ENCODE measurements at places on chromosomes 1 and 21. TPM values are rescaled to one million over a fixed set of nuclear protein-coding genes. Genes with fewer than 3 reads are reported as not detected.

The C1QA gene
- not detected for total RNA-seq

The LHX8 gene
- not detected for total RNA-seq

The CFAP45 gene
- total RNA-seq, result 1.6 TPM

The ZSWIM5 gene
- 1.6 TPM for total RNA-seq

DNA sequence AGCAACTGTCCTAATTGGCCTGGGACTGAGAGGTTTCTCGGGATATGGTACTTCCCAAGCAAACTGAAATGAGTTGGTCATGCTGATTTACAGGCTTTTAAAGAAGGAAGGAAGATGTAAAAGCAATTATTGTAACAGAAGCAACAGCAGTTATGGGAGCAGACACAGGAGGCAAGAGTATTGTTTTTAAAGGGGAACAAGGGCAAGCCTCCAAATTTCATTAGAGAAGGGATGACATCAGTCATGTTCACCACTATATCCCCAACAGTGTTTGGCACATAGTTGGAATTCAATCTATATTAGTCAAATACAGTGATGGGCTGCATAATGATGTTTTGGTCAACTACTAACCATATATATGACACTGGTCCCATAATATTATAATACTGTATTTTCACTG is 46.0 kb upstream of the JUN start:
- DNase-seq, result no peak
- H3K4me3 ChIP-seq, result no peak overlapping the region
- no peak overlapping the region for H3K27ac ChIP-seq
- H3K36me3 ChIP-seq, result no peaks in the 10 kb centered on the region
- peaks cover 8% of the 10 kb centered on the region for H3K4me1 ChIP-seq

- no peaks in the 10 kb centered on the region for H3K27me3 ChIP-seq
- no peaks in the 10 kb centered on the region for H3K4me1 ChIP-seq
- peaks cover 22% of the 10 kb centered on the region for H3K36me3 ChIP-seq
- no peak overlapping the region for H3K27ac ChIP-seq
Observed at GRCh38 chr21:36034211-36034913, 26.0 kb downstream of the SETD4 start.

DNA sequence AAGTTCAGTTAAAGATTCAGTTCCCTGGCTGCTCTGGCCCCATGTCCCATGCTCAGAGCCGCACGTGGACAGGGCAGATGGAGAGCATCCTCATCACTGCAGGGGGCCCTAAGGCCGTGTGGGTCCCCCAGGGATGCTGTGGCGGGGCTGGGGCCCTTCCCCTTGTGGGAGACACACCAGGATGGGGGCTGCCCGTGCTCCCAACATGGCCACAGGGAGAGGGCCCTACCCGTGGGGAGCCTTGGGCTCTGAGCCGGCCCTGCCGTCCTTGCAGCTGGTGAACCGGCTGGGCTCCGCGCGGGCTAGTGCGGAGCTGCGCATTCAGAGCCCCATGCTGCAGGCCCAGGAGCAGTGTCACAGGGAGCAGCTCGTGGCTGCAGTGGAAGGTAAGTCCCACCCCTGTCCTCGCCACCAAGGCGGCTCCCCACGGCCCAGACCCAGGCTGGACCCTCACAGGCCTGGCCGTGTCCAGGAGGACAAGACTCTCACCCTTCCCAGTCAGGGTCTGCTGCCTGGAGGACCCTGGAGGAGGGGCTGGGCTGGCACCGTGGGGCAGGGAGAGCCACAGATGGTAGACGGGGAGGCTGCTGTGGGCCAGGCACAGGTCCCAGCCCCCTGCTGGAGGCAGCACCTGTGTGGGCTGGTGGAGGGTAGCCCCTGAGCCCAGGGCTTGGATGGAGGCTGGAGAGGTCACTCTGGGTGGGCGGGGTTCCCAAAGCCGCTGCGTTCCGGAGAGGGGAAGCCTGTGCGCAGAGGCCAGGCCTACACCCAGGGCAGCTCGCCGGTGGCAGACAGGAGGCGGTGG is 53.8 kb downstream of the TRIM11 start:
- no peaks in the 10 kb centered on the region for H3K4me1 ChIP-seq
- DNase-seq, result no peak
- no peaks in the 10 kb centered on the region for H3K27me3 ChIP-seq
- no peak overlapping the region for H3K4me3 ChIP-seq

DNA sequence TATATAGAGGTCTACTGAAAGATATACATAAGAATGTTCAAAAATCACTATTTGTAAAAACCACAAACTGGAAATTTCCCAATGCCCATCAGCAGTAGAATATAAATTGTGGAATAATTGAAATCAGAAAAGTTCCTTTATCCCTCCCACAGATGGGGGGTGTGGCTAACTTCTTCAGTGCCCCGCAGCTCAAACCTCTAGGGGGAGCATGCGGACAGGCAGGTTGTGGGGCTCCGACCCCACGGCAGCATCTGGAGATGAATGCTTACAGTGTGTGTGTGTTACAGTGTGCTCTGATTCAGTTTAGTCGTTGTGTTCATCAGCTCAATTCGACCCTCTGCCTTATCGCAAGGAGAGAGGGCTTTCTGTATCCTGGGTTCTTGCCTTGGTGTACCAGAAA is 262.1 kb upstream of the LRRC7 start:
- no peaks in the 10 kb centered on the region for H3K27me3 ChIP-seq
- no peak overlapping the region for H3K4me3 ChIP-seq
- peak; percentile 23 for DNase-seq
- H3K4me1 ChIP-seq, result no peaks in the 10 kb centered on the region

DNA sequence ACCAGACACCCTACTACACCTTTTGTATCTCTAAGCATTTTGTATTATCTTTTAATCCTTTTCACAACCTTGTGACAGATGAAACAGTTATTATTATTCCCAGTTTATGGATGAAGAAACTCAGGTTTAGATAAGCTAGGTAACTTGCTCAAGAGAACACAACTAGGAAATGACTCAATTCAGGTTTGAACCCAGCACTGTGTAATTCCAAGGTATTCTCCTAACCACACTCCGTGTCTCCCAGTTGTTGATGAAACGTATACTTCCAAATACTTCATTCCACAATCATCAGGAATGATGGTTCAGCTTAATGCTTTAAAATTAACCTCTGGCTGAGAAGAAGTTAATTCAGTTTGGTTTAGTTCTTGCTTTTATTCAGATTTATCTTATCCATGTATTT is 51.7 kb upstream of the MRPS6 start:
- H3K36me3 ChIP-seq, result no peaks in the 10 kb centered on the region
- H3K4me3 ChIP-seq, result no peak overlapping the region

DNA sequence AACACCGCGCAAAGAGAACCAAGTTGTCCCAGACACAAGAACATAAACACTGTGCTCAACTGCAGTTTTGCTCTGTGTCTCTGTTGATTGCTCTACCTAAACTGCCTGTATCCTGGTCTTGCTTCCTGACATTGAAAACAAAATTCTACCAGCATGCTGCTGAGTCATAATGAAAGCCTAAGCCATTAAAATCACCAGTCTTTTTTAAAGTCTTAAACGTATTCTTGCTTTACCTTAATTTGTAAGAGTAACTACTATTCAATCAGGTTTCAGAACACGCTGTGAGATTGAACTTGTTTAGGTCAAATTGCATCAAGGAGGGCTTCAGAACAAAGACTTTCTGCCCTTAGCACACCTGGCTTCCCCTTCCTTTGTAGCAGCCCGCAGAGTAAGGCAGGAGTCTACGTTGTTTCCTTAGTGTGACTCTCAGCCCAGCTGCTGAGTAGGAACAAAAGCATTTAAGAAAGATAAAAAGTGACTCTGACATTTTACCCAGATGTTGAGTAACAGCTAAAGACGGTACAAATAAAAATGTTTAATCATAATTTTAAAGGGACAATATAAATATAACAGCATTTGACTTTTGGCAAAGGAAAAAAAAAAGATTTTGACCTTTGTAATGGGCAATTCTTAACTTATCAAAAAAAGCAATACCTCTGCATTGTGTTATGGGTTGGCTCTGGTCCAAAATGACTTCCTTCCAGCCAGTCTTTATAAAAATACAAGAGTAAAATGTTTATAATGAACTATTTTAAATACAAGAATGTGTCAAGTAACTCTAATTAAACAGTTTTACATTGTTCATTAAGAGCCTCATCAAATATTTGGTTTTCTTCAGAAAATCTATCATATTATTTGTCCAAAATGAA is 186.9 kb upstream of the ADGRL4 start:
- peak overlapping the region; percentile 84 for H3K27ac ChIP-seq
- peak overlapping the region; percentile 57 for H3K4me3 ChIP-seq
- no peaks in the 10 kb centered on the region for H3K36me3 ChIP-seq

GRCh38 chr21:26840912-26841311 is 4.3 kb downstream of the ADAMTS1 start:
- H3K4me1 ChIP-seq, result peaks cover 18% of the 10 kb centered on the region
- H3K36me3 ChIP-seq, result peaks cover 38% of the 10 kb centered on the region
- H3K27ac ChIP-seq, result no peak overlapping the region
- H3K27me3 ChIP-seq, result no peaks in the 10 kb centered on the region

- no peak overlapping the region for H3K4me3 ChIP-seq
- no peaks in the 10 kb centered on the region for H3K27me3 ChIP-seq
- H3K4me1 ChIP-seq, result peaks cover 1% of the 10 kb centered on the region
- peak; percentile 81 for DNase-seq
- no peak overlapping the region for H3K27ac ChIP-seq
- peaks cover 33% of the 10 kb centered on the region for H3K36me3 ChIP-seq
Observed at GRCh38 chr1:44217809-44218410, 4.6 kb downstream of the DMAP1 start.

DNA sequence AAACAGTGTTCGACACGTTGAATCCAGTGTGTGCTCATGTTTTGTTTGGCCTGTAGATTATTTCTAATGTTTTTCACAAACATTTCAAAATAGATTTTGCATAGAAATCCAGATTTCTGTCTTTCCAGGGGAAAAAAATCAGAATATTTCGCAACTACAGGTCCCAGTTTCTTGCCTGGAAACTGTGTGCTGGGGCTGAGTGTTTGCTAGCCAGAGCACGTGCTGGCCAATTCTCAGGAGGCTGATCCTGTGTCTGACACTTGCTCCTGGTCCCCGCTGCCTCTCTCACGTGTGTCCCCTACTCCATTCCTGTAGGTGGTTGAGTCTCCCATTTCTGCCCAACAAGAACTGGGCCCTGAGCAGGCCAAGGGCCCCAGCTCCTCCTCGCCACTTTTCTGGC is 2.4 kb downstream of the MAB21L3 start:
- no peak for DNase-seq
- no peak overlapping the region for H3K27ac ChIP-seq
- no peaks in the 10 kb centered on the region for H3K36me3 ChIP-seq

DNA sequence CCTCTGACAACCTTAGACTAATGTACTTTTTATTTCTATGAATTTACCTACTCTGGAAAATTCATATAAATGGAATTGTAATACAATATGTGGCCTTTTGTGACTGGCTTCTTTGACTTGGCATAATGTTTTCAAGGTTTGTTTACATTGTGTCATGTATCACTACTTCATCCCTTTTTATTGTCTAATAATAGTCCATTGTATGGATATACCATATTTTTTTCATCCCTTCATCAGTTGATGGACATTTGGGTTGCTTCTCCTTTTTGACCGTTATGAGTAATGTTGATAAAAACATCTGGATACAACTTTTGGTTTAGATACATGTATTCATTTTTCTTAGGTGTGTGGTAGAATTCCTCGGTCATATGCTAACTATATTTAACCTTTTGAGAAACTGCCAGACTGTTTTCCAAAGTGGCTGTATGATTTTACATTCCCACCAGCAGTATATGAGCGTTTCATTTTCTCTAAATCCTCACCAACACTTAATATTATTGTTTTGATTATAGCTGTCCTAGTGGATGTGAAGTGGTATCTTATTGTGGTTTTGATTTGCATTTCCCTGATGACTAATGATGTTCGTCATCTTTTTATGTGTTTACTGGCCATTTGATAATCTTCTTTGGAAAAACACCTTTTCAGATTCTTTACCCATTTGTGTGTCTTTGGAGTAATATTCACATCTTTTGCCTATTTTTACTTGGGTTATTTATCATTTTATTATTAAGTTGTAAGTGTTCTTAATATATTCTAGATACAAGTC is 3.5 kb downstream of the RO60 start:
- no peak overlapping the region for H3K4me3 ChIP-seq
- no peak overlapping the region for H3K27ac ChIP-seq
- peak; percentile 38 for DNase-seq

DNA sequence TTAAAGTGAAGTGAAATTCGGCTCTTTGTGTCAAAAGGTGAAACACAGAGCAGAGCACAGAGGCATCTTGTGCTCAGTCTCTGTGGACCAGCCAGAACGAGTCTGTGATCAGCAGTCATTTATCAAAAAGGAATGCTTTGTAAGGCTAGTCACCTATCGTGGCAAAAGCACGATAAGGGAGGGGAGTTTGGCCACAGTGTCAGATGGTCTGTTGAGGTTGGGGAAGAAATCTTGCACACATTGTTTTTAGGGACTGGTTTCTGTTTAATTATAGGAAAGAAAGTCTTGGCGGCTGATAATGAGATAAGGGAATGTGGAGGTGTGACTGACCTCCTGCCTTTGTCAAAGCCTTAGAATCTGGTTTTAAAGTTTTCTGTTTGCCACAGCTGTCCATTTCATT is 58.2 kb upstream of the KIAA1614 start:
- DNase-seq, result no peak
- no peak overlapping the region for H3K27ac ChIP-seq
- H3K36me3 ChIP-seq, result no peaks in the 10 kb centered on the region
- H3K4me3 ChIP-seq, result no peak overlapping the region

- peak overlapping the region; percentile 30 for H3K27ac ChIP-seq
- no peaks in the 10 kb centered on the region for H3K36me3 ChIP-seq
- H3K27me3 ChIP-seq, result no peaks in the 10 kb centered on the region
- H3K4me3 ChIP-seq, result no peak overlapping the region
- DNase-seq, result peak; percentile 81
Observed at GRCh38 chr1:23100074-23100748, 68.4 kb downstream of the LUZP1 start.

DNA sequence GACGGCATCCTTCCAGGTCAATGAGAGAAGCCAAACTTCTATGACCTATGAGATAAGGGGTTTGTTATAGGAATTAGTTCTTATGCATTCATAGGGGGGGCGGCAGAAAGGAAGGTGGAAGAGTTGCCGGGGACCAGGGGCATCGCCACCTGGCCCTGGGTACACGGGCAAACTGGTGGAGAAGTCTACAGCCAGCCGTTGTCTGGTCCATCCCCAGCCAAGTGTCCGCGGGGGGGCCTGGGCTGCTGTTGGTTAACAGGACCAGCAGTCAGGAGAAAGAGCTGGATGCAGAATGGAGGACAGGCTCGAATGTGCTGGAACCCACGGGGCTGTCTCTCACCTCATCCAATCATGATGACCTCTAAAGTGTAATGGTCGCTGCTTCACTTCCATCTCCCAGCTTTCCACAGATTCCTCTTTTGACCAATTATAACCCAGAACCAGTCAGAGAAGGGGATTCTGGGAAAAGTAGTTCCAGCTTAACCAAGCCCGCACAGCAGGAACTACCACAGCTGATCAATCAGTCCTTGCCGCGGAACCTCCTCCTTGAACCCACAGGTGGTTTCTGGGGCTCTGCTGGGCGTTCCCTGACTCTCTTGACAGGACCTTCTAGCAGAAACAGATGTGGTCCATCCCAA is 17.8 kb downstream of the TMEM51 start:
- H3K27me3 ChIP-seq, result no peaks in the 10 kb centered on the region
- no peak for DNase-seq
- no peak overlapping the region for H3K4me3 ChIP-seq
- no peak overlapping the region for H3K27ac ChIP-seq
- H3K36me3 ChIP-seq, result no peaks in the 10 kb centered on the region
- peaks cover 17% of the 10 kb centered on the region for H3K4me1 ChIP-seq

GRCh38 chr1:91617285-91617765 is 116.7 kb downstream of the CDC7 start:
- DNase-seq, result peak; percentile 28
- H3K4me1 ChIP-seq, result peaks cover 15% of the 10 kb centered on the region
- H3K36me3 ChIP-seq, result no peaks in the 10 kb centered on the region
- H3K27ac ChIP-seq, result no peak overlapping the region
- H3K27me3 ChIP-seq, result no peaks in the 10 kb centered on the region

GRCh38 chr1:169959686-169960085 is 66.0 kb upstream of the SCYL3 start:
- no peaks in the 10 kb centered on the region for H3K4me1 ChIP-seq
- no peak overlapping the region for H3K27ac ChIP-seq
- H3K36me3 ChIP-seq, result no peaks in the 10 kb centered on the region
- no peak for DNase-seq
- no peak overlapping the region for H3K4me3 ChIP-seq
